Choroid plexus epithelial cell (primary cell): ENCODE measurements at places on chromosomes 5 and 9.

DNA sequence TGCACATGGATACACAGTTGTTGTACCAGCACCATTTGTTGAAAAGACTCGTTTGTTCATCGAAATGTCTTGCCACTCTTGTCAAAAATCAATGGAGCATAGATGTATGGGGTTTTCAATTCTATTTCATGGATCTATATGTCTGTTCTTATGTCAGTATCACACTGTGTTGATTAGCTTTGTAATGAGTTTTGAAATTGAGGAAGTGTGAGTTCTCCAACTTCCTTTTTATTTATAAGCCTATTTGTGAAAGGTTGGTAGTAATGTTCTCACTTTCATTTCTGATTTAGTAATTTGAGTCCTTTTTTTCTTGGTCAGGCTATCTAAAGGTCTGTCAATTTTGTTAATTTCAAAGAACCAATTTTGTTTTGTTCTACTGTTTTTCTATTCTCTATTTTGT lies 26.1 kb downstream of the ZNF510 start:
- no peak for DNase-seq

DNA sequence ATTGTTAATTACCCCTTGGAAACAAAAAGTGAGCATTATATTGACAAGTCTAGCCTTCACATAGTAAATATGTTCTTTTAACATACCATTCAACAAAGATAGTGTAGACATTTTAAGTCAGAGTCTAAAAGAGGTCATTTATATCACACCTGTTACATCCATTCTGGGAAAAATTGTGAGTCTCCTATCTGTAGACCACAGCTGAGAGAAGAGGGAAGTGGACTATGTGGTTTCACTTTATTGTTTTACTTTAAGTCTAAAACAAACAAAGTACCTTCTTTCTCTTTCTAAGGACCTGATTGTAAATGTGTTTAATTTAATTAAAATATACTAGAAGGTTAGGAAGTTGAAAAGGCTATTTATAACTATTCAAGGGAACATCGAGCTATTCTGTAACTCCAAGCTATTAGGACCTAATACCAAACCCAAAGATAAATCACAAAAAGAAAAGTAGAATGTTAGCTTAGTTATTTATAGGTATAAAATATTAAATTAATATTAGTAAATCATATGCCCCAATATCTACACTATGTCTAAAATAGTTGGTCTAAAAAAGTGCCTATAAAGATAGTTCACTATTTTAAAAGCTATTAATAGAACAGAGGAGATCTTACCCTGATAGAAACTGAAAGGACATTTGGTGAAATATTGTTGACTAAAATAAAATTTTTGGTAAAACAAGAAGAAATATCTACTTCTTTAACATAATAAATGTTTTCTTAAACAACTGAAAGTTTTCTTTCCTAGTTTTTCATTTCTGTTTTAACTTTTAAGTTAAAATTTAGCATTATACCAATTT lies 134.9 kb downstream of the TMEM167A start:
- no peak for DNase-seq

DNA sequence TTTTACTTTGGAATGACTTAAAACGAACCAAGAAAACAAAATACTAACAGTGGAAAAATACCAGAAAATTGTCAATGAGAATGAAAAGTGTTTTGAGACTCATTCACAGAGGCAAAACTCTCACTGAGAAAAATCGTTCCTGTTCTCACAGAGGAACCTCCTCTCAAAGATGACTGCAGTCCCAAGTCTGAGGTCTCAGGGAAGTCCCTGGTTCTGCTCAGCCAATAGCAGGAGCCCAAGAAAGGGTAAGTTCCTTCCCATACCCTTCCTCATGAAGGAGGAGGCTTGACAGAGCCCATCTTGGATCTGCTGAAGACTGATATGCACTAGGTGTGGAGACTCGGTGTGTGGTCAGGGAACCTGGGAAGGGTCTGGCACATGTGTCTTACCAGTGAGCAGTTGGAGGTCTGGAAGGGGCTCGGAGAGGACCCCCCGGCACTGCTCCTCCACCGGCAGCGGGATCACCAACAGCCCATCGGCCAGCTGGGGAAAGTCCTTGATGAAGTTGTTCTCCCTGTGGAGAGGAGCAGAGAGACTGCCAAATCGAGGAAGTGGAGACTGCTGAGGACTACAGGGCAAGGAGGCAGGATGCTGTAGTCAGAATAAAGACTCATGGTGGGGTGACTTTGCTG lies 46.0 kb downstream of the TRIM32 start:
- no peak for DNase-seq

GRCh38 chr9:128420060-128420650 lies 502 bp upstream of the CERCAM start:
- DNase-seq: peak; percentile 56

GRCh38 chr5:2710910-2711309 lies 40.6 kb downstream of the IRX2 start:
- peak; percentile 1 for DNase-seq

- DNase-seq: no peak
These were observed 398.3 kb downstream of the IRX2 start for GRCh38 chr5:2353211-2353610.

DNA sequence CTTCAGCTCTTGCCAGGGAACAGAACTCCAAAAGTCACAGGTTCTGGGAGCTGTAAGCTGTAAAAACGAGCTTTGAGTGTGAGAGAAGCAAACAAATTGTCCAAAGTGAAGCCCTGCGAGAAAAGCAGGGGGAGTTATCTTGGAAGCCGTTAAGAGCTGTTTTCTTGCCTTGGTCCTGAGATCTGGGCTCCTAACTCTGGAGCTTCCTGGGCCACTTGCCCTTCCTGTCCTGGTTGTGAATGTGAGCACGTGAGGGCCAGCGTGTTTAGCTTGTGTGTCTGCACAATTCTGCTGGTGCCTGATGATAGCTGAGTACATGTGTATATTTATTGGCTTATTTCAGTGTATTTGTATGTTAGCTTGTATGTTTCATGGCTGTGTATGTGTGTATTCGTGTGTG lies 40.5 kb downstream of the DAB2IP start:
- no peak for DNase-seq

DNA sequence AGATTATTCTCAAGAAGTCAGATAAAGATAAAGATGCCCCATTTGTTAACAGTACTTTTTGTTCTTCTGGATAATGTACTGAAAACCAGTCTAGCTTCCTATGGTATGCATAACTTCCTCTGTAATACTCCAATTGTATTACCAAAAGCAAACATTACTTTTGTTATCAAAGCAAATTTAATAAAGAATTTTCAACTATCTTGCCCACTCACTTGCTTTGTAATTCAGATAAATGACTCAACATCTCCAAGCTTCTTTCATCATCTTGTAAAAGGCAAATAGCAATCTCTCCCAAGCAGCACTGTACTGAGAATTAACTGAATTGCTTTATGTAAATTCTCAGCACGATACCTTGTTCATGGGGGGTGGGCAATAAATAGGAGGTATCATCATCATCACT lies 98.3 kb downstream of the NFIB start:
- DNase-seq: peak; percentile 62

- no peak for DNase-seq
These were observed 90.3 kb downstream of the BARX1 start for GRCh38 chr9:93864840-93865239.

GRCh38 chr9:114050646-114051045 lies 27.5 kb downstream of the AMBP start:
- DNase-seq: no peak
